Activated CD8-positive, alpha-beta T cell treated with anti-CD3 and anti-CD28 coated beads for 36 hours (primary cell): ENCODE measurements at places on chromosomes 3 and 15. TPM values are rescaled to one million over a fixed set of nuclear protein-coding genes. Genes with fewer than 3 reads are reported as not detected.
A peak's percentile ranks its signal among the peaks of the same experiment; 100 is the strongest.

- peak; percentile 27 for DNase-seq
- H3K4me1 ChIP-seq, result peaks cover 26% of the 10 kb centered on the region
- H3K27ac ChIP-seq, result no peak overlapping the region
- H3K36me3 ChIP-seq, result peaks cover 52% of the 10 kb centered on the region
- no peaks in the 10 kb centered on the region for H3K27me3 ChIP-seq
These were observed 23.9 kb downstream of the SEC22C start for GRCh38 chr3:42557854-42558253.

Gene HCN4
- total RNA-seq, result not detected

Gene UBAP1L
- 3.3 TPM for total RNA-seq

- no peaks in the 10 kb centered on the region for H3K36me3 ChIP-seq
- DNase-seq, result no peak
- H3K27ac ChIP-seq, result no peak overlapping the region
- no peak overlapping the region for H3K4me3 ChIP-seq
- H3K4me1 ChIP-seq, result peaks cover 2% of the 10 kb centered on the region
These were observed 53.7 kb downstream of the CGGBP1 start for GRCh38 chr3:88005066-88005465.

DNA sequence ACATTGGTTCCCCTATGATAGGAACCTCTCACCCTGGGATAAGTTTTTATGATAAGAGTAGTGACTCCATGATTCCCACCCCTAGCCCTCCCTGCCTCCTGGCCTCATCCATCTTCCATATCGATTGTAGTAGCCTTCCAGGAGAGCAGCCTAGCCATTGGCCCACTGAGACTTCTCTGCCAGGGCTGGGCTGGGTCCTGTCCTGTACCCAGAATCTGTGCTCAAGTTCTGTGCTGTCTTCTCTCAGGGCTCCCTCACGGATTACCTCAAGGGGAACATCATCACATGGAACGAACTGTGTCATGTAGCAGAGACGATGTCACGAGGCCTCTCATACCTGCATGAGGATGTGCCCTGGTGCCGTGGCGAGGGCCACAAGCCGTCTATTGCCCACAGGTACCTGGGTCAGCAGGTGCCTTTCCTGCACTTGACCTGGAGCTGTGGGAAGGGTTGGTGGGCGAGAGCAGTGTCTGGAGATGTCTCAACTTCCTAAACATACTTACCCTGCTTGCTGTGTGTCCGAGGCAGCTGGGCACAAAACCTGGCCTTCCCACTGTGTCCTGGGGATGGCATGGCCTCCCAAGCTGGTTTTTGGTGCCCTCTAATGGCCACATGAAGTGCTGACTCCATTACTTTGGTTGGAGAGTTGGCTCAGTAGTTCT, 16.6 kb upstream of the EXOG start:
- H3K27ac ChIP-seq, result no peak overlapping the region
- peaks cover 7% of the 10 kb centered on the region for H3K36me3 ChIP-seq
- DNase-seq, result peak; percentile 59
- no peaks in the 10 kb centered on the region for H3K4me1 ChIP-seq

GRCh38 chr15:88900982-88901418, 5.7 kb upstream of the HAPLN3 start:
- no peak for DNase-seq
- no peaks in the 10 kb centered on the region for H3K27me3 ChIP-seq
- peak overlapping the region; percentile 1 for H3K27ac ChIP-seq
- H3K4me1 ChIP-seq, result peaks cover 39% of the 10 kb centered on the region
- no peak overlapping the region for H3K4me3 ChIP-seq

- H3K27ac ChIP-seq, result no peak overlapping the region
- no peak overlapping the region for H3K4me3 ChIP-seq
- H3K4me1 ChIP-seq, result no peaks in the 10 kb centered on the region
- no peaks in the 10 kb centered on the region for H3K36me3 ChIP-seq
These were observed 442.8 kb upstream of the ARRDC4 start for GRCh38 chr15:97517737-97518136.

GRCh38 chr3:30289324-30289723, 317.1 kb upstream of the TGFBR2 start:
- no peaks in the 10 kb centered on the region for H3K36me3 ChIP-seq
- no peak overlapping the region for H3K4me3 ChIP-seq
- H3K4me1 ChIP-seq, result peaks cover 21% of the 10 kb centered on the region
- DNase-seq, result no peak
- no peak overlapping the region for H3K27ac ChIP-seq
- H3K27me3 ChIP-seq, result no peaks in the 10 kb centered on the region

DNA sequence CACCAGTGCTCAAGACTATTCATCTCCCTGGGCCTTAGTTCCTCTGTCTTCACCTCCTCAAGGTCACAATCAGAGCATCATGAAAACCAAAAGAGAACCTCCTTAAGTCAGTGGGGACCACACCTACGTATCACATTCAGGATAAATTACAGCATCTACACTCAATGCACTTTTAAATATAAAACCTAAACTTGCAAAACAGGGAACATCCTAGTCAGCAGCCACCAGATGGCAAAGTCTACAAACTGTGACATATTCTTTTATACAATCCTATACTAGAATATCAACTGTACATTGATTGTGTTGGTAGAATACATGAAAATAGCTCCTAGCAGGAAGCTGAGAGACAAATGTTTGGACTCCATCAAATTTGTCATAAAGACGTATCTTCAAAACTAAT, 7.9 kb downstream of the KIF9 start:
- no peaks in the 10 kb centered on the region for H3K27me3 ChIP-seq
- no peak for DNase-seq
- no peak overlapping the region for H3K4me3 ChIP-seq
- H3K4me1 ChIP-seq, result no peaks in the 10 kb centered on the region
- H3K27ac ChIP-seq, result no peak overlapping the region
- H3K36me3 ChIP-seq, result peaks cover 2% of the 10 kb centered on the region

GRCh38 chr3:120119846-120120510, 25.7 kb upstream of the GSK3B start:
- H3K4me1 ChIP-seq, result no peaks in the 10 kb centered on the region
- no peak overlapping the region for H3K27ac ChIP-seq
- peaks cover 1% of the 10 kb centered on the region for H3K27me3 ChIP-seq
- no peak overlapping the region for H3K4me3 ChIP-seq
- DNase-seq, result no peak
- H3K36me3 ChIP-seq, result peaks cover 4% of the 10 kb centered on the region

- peaks cover 4% of the 10 kb centered on the region for H3K27me3 ChIP-seq
- H3K4me1 ChIP-seq, result no peaks in the 10 kb centered on the region
- no peak overlapping the region for H3K4me3 ChIP-seq
- DNase-seq, result no peak
These were observed 281.8 kb upstream of the ARRDC4 start for GRCh38 chr15:97678656-97679055.

Gene SCN5A
- 0.20 TPM for total RNA-seq
